ENCODE measurements at places on chromosomes 6 and 20. TPM values are rescaled to one million over a fixed set of nuclear protein-coding genes. Genes with fewer than 3 reads are reported as not detected.
A peak's percentile ranks its signal among the peaks of the same experiment; 100 is the strongest.

The SPDEF gene
- total RNA-seq, result not detected

DNA sequence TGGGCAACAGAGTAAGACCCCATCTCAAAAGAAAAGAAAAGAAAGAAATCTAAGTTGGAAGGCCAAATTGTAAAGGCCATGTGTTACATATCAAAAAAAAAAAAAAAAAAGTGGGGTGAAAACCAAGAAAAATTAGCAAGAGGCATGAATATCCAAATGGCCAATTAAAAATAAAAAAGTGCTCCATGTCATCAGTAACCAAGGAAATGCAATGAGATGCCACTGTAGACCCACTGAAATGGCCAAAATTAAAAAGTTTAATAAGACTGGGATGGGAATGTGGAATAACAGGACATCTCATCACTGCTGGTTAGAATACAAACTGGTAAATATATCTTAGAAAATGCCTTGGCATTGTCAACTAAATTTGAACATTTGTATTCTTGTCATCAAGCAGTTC is 30.1 kb upstream of the BCLAF1 start:
- no peak for DNase-seq

- DNase-seq, result no peak
Measured at GRCh38 chr20:32965581-32966373, 38.5 kb downstream of the SUN5 start.

DNA sequence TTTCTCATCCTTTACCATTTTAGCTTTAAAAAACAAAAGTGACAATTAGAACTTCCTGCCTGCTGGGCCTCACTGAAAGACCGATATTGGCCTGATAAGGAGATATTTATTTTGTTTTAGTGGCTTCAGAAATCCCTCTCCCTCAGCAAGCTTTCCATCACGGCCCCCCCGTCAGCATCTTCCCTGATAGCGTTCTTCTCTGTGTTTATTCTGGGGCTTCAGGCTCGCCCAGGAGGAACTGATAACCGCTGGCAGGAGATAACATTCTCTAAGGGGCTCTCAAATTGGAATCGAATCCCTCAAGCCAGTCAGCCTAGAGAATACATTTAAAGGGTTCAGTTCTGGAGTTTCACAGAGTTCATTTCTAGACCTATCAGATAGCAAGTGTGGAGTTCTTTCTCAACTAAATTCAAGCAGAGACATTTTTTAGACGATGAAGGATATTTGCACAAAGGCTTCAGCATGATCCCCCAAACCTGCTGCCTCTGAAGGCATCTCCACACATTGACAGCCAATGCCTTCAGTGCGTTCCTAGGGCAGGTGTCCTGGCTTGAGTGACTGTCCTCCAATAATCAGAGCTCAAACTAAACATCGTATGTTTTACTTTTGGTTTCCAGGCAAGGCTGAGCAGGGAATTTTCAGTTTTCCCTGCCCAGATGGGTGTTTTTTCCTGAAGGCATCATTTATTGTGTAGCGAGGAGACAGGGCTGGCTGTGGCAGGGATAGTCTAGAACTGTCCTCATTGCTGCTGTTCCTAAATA is 17.0 kb downstream of the PRDM1 start:
- DNase-seq, result no peak

GRCh38 chr20:12644461-12644860 is 364.3 kb upstream of the SPTLC3 start:
- no peak for DNase-seq

The FGD2 gene
- total RNA-seq, result 1.5 TPM

DNA sequence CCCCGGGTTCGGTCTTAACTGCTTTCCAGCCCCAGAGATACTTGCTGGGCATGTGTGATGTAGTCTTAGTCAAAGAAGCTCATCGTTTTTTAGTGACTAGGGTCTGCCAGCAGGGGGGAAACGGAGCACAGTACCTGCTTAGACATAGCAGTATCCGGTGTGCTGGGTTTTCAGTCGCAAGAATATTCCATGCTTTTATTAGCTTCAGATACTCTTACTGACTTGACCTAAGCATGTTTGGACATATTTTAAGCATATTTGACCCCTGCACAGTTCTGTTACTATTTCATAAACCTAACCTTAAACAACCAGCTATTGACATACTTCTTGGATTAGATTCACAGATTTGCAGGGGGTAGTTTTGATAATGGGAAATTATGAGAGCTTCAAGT is 3.0 kb downstream of the E2F3 start:
- DNase-seq, result peak; percentile 56

- DNase-seq, result no peak
Measured at GRCh38 chr6:144155529-144155928, 5.2 kb downstream of the STX11 start.

The OR2H2 gene
- total RNA-seq, result not detected

DNA sequence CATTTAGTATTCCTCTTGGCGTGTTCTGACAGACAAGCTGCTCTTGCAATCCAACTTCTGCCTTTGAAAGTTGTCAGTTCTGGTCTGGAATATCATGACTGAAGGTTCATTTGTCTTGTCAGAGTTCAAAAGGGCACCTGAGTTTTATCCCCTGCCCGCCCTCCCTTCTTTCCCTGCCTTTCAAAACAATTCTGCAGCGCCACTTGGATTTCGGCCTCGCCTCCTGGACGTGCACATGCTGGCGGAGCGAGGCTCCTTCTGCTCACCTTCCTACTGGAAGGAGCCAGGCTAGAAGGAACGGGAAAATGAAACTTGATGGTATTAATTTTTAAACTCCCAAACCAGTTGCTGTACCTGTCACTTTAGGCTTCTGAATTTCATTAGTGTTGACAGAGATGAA is 55.7 kb upstream of the HDGFL1 start:
- no peak for DNase-seq

The MCM8 gene
- total RNA-seq, result 36.5 TPM

The MYLK2 gene
- 0.44 TPM for total RNA-seq

The IL20RA gene
- total RNA-seq, result not detected

GRCh38 chr20:2280082-2280481 is 15.7 kb upstream of the TGM3 start:
- DNase-seq, result no peak

All from activated T-helper 1 cell treated with anti-CD3 and anti-CD28 coated beads, Interleukin-12 subunit alpha, Interleukin-12 subunit beta, Interleukin-2, Interleukin-4 antibody, amounts not matched to agents 30 ng/mL and 10 ng/mL and 1 ng/mL, durations not matched to agents 14 hours and 24 hours and 36 hours (primary cell).